ENCODE measurements at places on chromosomes 16 and 17.
A peak's percentile ranks its signal among the peaks of the same experiment; 100 is the strongest.

DNA sequence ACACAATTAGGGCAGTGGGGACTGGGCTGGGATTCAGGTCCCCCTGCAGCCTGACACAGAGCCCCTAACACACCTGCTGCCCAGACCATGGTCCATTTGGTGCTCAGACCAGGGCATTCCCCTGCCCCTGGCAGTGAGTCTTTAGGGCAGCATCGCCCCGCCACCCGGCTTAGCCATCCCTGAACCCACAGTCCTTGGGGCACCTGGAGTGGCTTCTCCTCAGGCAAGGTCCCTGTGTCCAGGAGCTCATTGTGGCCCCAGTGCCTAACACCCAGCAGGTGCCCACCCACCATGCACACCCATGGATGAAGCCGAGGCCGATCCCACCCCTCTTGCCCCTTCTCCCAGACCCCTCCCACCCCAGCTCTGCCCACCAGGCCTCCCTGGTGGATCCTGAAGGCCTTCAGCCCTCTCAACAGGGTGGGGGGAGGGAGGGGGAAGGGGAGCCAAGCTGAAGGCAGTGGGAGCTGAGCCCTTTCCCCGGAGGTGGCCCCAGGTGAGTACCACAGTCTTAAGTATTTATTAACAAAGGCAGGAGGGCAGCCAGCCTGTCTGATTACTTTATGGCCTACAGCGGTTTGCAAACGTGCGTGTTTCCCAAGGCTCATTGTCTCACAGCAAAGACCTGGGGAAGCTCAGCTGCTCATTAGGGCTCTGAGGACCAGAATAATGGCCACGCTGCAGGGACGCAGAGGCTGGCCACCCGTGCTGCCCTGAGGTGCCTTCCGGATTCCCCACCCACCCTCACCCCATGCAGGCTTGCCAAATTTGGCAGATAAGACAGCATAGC is 38.5 kb downstream of the RBFOX3 start:
- DNase-seq, result no peak

- DNase-seq, result peak; percentile 71
These were observed 38.1 kb downstream of the DCAKD start for GRCh38 chr17:45013021-45013997.

DNA sequence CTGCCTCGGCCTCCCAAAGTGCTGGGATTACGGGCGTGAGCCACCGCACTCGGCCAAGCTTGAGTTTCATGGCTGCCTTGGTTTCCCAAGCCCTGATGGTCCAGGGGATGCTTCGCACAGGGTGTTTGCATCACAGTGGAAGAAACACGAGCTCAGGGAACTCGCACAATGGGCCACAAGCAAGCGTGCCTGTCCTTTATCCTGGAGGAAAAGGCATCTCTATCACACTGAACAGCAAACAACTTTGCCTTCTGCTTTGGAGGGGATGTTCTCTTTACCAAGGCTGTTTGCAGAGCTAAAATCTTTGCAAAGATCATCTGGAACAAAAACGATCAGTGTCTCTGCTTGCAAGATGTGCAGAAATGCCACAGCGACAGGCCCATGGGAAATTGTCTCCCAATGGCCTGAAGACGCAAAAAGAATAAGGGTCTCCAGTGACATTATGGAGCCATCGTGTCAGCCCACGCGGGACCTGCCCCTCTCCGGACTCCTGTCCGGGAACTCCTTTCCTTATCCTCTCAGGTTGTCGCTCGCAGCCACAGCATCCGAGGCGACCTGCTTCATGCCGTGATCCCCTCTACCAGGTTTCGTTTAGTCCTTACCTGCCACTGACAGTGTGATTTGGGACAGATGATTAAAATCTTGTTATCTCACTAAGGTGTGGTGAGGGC is 44.1 kb upstream of the CBFA2T3 start:
- no peak for DNase-seq

- no peak for DNase-seq
These were observed 1.6 kb upstream of the IL32 start for GRCh38 chr16:3063625-3064386.

DNA sequence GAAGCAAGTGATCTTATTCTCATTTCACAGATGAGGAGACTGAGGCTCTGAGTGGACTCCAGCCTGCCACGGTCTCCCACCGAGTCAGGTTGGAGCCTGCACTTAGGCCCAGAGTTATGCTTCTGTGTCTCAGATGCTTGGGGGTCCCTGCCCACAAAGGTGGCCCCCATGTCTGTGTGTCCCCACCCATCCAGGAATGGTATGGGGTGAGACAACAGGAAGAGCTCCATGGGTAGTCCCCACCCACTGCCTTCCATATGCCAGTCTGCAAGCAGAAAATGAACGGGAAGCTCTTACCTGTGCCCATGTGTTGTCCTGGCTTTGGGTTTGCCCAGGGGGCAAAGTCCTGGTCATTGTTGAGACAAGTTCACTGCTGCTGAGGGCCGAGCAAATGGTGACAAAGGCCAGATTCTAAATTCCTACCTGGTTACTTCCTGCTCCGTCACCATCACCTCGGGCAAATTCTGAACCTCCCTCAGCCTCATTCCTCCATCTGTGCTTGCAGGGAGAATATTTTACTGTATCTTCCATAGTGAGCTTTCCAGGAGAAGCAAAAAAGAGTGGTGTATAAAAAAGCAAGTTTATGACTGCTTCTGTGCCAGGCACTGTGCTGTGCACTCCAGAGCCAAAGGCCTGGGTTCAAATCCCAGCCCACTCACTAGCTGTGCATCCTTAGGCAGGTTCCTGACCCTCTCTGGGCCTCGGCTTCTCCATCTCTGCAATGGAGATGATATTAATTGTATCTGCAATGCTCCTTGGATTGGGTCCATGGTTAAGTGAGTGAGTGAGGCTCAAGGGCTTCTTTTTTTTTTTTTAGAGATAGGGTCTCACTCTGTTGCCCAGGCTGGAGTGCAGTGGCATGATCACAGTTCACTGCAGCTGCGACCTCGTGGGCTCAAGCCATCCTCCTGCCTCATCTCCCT is 9.3 kb downstream of the IL4R start:
- DNase-seq, result no peak

DNA sequence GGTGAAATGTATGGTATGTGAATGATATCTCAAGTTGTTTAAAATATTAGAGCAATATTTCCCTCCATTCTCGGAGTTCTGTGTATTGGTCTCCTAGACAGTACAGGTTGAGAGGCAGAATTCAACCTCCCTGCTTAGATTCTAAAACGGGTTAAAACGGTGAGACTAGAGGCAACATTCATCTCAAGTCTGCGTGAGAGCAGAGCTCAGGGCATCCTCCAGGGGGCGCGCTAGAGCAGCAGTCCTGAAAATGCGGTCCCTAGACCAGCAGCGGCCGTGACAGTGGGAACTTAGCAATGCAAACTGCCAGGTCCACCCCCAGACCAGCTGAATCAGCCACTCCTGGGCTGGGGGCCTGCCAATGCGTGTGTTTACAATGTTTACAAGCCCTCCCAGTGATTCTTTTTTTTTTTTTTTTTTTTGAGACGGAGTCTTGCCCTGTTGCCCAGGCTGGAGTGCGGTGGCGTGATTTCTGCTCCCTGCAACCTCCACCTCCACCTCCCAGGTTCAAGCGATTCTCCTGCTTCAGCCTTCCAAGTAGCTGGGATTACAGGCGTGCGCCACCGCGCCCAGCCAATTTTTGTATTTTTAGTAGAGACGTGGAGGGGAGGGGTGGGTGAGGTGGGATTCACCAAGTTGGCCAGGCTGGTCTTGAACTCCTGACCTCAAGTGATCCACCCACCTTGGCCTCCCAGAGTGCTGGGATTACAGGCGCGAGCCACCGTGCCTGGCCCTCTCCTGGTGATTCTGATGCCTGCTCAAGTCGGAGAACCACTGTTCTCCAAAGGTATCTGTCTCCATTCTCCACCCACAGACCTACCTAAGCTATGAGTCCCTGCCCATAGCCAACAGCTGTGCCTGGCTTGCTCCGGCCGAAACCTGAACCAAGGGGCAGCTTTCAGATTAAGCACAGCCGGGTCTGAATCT is 24.2 kb downstream of the KLHL36 start:
- peak; percentile 28 for DNase-seq

DNA sequence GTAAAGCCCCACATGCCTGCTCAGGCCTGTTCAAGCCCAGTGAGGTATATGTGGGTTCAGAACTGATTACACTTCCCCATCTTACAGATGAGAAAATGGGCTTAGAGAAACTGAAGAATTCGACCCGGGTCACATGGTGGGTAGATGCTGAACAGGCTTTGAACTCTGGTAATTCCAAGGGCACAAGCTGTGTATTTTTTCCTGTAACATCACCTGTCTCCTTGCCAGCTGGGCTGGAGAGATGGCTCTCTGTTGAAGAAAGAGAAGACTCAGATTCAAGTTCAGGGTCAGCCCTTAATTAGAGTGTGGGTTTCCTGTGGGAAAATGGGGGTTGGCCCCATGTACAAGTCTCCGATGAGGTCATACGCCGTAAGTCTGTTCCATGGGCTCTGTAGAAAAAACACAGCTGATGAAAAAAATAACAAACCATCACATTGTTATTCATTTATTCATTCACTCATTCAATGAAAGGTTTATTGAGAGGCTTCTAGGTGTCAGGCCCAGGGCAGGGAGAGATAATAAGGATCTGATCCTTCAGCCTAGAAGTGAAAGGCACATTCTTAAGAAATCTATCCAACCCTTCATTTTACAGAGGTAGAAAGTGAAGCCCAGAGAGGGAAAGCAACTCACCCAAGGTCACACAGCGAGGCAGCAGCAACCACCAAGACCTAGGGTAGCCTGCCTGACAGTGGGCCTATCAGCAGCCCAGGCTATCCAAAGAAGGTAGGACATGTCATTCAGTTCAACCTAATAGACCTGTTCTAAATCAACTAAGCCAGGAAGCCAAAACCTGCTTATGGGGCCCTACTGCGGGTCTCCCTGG is 482.8 kb downstream of the SOX9 start:
- DNase-seq, result no peak

DNA sequence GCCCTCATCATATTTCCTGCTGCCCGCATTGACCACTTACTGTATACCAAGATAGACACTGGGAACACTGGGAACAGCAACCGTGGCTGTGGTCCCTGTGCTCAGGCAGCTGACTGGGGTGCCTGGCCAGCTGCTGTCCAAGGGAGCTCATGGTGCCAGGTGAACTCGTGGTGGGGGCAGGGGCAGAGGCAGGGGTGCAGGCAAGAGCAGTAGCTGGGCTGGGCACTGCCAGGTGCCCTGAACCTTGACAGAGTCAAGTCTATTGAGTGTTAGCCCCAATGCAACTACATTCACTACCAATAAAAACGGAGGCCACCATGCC is 202.5 kb downstream of the C16orf78 start:
- no peak for DNase-seq

DNA sequence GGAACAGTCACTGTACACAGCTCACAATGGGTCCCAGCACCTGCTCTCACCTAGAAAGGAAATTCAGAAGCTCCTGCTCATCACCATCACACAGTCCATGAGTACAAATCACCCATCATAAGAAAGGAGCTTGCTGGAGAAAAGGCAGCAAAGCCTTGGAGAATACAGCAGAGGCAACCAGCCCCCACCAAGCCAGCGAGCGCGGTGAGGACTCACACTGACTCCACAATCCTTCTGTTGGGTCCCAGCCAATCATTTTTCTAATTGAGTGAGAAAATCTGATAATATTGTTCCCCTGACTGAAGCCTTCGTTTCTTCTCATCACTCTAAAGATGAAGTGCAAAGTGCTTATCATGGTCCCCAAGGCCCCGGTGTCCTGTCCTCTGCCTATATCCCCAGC is 298.3 kb downstream of the SLC39A11 start:
- DNase-seq, result no peak

- peak; percentile 87 for DNase-seq
These were observed 1.9 kb downstream of the CCR10 start for GRCh38 chr17:42679492-42680330.

DNA sequence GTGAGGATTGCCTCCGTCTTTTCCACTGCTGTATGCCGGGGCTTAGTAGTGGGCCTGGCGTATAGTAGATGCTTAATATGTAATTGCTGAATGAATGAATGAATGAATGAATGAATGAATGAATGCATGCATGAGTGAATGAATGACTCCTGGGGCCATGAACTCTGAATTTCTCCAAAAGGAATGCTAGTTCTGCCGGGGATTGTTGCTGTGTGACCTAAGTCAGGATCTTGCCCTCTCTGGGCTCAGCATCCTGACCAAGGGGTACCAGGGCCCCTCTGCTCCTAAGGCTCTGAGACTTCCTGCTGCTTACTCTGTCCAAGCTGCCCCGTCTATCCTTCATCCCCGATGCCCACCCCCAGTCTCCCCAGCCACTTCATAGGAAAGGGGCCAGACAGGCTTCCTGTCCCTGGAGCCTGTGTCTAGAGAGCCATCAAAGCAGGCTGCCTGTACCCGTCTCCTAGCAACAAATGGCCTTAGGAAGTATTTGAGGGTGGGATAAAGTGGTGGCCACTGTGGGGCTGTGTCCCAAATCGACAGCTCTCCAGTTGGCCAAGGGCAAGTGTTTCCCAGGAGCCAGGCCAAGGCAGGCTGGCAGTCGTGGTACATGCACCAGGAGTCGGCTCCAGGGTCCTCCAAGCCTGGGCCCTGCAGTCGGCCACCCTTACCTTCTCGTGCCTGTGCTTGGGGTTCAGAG is 11.6 kb upstream of the MPRIP start:
- no peak for DNase-seq

- no peak for DNase-seq
These were observed 41.1 kb downstream of the KIAA0753 start for GRCh38 chr17:6599364-6599763.
